Inflammatory macrophage treated with lipopolysaccharide for 4 hours (primary cell): ENCODE measurements at places on chromosomes 11 and 22.

GRCh38 chr11:44851496-44851895, 99.2 kb downstream of the TP53I11 start:
- no peak for DNase-seq

GRCh38 chr11:911031-911889, 650 bp upstream of the CHID1 start:
- DNase-seq: peak; percentile 54

DNA sequence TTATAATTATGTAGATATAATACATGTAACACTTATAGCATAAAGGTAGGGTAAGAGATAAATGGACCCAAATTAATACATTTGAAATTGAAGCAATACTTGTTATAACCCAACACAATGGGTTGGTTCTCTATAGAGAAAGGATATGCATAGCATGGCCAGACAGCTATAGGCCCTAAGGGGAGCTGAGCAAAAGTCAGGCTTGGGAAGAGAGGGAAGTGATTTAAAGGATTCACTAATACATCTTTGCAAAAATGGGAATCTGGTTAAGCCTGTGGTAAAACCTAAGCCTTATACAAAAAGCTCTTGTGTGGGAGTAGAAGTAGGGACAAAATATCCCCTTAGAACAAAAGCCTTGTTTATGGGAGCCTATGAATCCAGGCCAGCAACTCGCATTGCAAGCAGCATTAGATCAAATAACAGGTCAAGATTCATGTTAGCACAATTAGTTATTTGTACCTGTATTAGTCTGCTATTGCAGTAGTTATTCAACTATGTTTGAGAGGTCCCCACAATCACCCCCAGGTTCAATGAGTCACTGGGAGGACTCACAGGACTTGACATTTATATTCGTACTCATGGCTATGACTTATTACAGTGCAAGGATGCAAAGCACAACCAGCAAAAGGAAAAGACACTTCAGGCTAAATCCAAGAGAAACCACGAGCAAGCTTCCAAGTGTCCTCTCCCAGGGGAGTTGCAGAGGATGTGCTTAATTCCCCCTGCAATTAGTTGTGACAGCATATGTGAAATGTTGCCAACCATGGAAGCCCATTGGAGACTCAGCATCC, 144.7 kb upstream of the LMO1 start:
- no peak for DNase-seq

- no peak for DNase-seq
Observed at GRCh38 chr22:32546935-32547334, 72.3 kb downstream of the FBXO7 start.

DNA sequence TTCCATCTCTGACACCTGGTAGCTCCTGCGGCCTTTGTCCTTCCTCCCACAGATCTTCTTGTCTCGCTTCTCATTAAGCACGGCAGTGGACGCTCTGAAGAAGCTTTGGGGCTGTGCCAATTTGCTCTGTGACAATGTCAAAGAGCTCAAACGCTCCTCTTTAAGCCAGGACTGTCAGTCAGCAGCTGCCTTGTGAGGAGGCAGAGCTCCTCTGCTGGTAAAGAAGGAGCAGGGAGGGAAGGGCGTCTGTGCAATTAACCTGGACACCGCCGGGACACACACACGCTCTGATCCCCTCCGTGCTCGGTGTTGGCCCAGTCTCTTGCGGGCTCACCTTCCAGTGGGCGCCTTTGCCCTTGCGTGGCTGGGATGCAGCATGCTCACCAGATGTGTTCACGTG, 373.9 kb downstream of the BRD1 start:
- DNase-seq: no peak

DNA sequence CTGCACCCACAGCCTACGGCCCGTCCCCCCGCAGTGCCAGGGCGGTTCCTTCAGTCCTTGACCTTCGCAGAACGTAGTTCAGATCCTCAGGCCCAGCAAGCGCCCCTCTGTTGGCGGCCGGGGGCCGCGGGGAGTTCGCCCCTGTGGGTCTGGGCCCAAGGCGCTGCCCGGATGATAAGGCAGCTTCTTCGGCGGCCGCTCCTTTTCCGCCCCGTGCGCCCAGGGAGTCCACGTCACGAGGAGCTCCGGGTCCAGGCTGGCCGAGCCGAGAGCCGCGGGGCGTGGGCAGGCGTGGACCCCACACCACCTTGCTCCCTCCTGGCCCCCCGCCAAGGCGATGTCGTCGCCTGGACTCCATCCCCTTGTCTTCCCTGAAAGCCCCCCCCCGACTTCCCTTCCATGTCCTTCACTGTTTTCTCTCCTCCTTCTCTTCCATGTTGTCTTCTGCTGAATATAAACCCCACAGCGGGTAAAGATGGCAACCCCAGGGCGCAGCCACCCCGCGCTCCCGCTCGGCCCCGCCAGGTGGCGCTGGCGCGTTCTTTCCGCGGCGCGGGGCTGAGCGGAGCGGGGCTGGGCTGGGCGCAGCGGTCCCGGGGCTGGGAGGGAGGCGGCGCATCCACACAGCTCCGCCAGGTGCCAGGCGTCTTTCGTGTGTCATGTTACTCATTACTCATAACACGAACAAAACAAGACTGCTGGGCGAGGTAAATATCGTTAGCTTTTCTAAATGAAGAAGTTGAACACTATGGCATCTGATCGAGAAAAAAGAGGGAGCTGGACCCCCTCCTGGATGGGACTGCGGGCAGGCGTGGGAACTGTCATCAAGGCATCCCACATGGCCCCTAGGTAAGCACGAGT, 321.0 kb downstream of the NTM start:
- DNase-seq: no peak

DNA sequence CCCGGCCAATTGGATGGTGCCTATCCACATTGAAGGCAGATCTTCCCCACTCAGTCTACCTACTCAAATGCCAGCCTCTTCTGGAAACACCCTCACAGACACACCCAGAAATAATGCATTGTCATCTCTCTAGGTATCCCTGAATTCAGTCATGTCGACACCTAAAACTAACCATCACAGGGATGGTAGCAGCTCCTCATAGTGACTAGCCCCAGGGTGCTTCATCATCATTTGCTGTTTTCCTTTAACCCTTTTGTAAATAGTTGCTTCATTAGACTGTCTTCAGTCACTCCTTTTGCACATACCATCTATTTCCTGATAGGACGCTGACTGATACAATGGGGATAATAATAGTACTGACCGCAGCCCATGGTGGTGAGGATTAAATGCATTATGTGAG, 18.8 kb upstream of the AMOTL1 start:
- DNase-seq: no peak

GRCh38 chr22:27086080-27087044, 429.0 kb downstream of the MIAT start:
- no peak for DNase-seq

- peak; percentile 83 for DNase-seq
Observed at GRCh38 chr22:21857481-21857914, 9.9 kb downstream of the MAPK1 start.

DNA sequence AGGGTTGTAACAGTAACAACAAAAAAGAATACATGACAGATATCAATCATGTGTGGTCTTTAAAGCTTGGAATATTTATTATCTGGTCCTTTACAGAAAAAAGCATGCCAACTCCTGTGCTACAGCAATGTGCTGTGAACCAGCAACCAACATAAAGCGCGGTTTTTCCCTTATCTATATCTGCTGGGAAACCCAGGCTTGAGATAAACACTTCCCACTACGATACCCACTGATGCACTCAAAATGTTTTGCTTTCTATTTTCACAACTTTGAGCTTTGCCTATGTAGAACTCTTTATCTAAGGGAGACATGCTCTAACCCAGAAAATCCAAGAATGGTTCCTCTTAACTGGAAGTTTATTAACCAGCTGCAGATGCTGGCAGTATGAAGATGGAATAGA, 19.0 kb downstream of the ZBED5 start:
- DNase-seq: no peak

DNA sequence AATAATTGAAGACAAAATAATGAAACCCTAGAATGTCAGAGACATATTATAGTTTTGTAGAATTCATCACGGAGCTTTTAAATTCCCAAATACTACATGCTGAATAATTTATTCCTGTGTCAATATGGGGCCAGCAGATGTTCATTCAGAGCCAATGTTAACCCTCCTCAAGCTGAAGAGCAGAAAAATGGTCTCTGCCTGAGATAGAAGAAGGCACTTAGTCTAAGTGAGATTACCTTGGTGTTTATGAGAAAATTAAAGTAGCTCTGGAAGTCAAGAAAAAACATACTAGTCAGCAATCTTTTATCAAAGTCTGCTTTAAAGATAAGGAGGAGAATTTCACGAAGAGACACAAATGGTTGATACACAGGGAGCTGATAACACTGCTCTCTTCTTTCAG, 328.2 kb downstream of the TTC28 start:
- no peak for DNase-seq

DNA sequence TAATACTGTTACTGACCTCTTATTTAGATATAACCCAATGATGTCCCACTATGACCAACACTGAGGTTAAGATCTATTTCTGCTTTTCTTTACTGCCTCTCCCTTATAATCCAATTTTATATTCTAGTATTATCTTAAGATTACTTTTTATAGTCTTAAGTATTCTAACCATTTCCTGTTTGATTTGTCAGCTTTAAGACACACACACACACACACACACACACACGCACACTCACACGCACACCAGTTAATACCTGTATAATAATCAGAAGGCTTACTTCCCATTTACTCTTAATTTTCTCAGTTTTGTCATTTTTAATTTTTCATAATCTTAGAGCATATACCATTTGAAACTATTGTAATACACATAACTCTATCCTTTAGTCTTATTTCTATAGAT, 226.0 kb upstream of the C11orf87 start:
- no peak for DNase-seq

DNA sequence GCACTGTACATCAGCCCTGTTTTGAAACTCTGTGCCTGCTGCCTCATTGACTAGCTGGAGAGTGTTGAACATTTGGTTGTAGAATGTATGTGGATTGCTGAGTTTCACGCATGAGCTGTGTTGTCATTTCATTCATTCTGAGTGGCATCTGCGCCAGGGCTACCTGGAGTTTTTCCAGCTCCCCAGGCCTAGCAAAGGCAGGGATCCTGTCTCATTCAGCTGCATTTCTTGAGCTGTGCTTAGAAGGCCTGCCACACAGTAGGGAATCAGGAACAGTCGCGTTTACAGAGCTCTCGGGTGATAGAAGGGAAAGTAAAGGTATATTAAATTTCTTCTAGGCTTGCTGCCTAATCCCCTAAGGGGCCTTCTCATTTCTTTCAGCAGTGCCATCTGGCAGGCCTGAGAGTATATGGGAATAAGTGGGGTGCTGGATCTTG, 44.3 kb downstream of the PTPRJ start:
- DNase-seq: no peak

DNA sequence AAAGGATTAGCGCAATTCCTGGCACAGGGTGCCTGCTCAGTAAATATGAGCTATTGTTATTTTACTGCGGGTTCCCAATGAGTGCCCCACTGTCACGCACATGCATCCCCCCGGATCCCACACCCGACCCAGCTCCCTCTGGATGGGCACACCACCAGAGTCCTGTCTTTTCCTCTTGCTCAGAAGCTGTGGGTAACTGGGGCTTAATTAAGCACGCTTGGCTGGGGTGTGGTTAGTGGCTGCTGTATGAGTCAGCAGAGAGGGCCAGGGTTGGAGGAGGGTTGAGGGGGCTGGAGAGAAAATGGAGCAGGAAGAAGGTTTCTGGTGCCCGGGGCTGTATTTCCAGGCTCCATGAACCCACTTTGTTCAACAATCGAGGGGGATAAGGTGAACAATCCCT, 30.3 kb upstream of the NECTIN1 start:
- no peak for DNase-seq

GRCh38 chr11:125200441-125200840, 35.9 kb downstream of the PKNOX2 start:
- DNase-seq: no peak

DNA sequence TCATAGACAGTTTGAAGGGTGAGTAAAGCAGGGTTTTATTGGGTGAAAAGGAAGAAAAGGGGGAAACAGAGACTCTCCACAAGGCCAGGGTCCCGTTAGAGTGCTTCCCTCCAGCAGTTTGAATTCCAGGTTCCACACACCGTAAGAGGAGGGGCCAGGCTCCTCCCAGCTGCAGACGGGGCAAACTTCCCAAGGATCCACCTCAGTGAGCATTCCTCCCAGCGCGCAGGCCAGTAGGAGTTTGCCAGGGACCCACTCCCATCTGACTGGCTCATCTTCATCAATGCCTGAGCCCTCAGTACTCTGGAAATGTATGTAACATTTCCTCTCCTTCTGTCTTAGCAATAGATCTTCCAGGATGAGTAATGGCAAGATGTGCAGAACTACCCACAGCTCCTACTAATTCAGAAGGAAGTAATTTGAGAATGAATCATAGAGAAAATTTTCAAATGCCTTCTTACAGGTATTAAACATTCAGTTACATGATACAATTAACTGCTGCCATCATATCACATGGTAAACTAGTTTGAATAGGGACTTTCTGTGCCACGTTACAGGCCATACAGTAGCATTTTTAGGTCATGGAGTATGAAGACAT, 34.0 kb upstream of the TRPC6 start:
- DNase-seq: no peak

DNA sequence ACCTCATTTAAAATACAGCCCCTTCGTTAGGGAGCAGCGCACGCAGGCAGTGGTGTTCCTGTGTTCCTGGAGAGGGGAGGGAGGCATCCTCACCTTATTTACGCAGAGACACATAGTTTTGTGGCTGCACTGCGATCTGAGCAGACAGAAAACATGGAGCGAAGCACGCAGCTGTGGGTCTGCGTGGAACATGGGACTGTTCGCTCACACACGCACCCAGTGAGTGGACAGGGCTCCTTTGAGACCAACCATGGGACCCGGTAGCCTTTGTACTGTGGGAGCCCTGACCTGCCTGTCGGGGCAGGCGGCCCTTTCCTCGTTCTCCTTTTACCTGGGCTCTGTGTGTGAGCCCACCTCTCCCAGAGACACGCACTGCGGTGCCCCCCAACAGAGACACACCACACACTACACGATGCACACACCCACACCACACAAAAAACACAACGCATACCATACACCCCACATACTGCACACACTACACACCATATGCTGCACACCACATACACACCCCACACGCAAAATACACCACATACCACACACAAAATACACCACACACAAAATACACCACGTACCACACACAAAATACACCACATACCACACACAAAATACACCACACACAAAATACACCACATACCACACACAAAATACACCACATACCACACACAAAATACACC, 1245.7 kb downstream of the BRD1 start:
- DNase-seq: no peak

DNA sequence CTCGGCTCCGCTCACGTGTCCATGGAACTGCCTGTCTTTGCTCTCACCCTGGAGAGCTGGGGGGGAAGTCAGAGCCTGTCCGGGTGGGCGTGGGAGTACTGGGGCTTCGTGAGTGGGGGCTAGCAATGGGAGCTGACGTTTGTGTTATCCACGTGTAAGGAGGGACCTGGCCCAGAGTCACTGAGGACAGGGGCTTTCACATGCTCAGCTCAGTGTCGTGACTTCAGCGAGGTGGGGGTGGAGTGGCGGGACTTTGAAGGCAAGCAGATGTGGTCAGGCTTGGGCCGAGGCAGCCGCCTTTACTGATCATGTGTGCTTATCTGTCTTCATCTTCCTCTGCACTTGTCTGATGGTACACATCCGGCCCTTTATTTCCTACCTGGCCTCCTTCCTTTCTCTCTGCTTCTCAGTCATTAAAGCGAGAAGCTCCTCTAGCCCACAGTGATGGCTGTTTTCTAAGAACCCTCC, 113.1 kb upstream of the NNMT start:
- no peak for DNase-seq
